H4 (cell line): ENCODE measurements at places on chromosomes 1 and 21.

GRCh38 chr1:27575840-27576331 is 28.1 kb downstream of the AHDC1 start:
- no peak for DNase-seq

DNA sequence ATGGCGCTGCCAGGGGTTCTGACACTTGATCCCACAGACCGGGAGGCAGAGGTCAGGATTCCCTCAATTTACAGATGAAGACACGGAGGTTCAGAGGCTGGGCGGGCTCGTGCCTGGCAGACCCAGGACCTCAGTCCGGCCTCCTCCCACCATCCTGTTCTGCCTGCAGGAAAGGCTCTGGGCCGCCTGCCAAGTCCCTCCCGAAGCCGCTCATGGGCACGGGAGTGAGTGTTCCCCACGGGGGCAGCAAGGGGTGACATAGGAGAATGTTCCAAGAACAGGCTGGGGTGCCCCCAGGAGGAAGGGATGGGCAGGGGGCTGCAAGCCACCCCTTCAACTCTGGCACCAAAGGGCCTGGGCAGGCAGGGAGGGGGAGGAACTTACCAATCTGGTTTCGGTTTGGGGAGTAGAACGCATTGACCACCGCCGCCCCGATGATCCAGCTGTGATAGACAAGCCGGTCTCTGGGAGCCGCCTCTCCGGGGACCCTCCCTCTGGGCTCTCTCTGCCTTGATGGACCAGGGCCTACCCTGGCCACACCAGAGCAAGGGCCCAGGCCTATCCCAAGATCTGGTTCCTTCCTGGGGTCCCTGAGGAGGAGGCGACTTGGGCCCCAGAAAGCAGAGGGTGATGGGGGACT is 7.5 kb downstream of the PRXL2B start:
- DNase-seq, result no peak

GRCh38 chr1:241640867-241641622 is 876 bp upstream of the CHML start:
- no peak for DNase-seq

DNA sequence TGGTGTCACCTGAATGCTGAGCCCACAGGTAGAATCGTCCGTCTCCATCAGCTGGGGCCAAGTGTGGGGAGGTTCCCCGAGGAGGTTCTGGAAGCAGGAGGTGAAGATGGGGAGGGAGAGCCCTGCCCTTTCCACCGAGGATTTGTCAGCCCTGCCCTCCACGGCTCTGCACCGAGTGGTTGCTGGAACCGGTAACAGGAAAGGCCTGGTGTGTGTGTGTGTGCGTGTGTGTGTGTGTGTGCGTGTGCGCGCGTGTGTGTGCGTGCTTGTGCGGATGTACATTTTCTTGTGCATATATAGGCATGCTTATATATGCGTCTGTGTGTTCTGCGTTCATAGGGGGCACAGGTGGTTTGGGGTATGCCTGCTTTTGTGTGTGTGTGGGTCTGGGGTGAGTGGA is 3.5 kb downstream of the NBL1 start:
- no peak for DNase-seq

DNA sequence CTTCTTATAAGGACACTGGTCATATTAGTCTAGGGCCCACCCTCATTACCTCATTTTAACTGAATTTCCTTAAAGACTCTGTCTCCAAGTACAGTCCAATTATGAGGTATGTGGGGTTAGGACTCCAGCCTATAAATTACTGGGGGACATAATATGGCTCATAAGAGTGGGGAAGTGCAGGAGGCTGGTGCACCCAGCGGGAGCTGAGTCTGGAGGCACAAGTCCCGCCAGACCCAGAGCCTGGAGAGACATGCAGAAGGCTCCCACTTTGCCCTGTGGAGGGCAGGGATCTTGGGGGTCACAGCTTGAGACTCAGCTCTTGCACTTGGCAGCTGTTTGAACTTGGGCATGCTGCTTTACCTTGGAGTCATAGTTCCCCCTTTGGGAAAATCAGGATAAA is 250.4 kb downstream of the RHOU start:
- no peak for DNase-seq

- no peak for DNase-seq
Measured at GRCh38 chr1:78839704-78840277, 166.7 kb downstream of the ADGRL4 start.

DNA sequence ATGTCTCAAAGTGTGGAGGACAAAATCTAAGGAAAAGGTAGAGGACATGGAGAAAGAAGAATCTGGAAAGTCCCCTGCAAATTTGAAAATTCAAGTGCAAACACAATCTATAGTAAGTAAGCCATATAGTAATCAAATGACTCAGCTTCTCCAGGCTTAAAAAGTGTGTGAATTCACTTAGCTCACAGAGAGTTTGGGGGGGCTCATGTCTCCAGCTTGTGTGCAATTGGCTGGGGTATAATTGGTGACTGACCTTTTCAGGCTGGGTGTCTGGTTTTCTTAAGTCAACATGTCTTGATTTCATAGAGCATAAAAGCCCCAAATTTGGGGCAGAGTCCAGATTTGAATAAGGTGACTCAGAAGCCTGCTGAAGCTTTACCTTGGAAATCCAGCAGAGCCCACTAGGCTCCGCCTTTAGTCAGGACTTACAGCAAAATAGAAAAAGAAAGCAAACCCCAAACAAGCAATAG is 8.6 kb downstream of the CLDN14 start:
- DNase-seq, result peak; percentile 63

DNA sequence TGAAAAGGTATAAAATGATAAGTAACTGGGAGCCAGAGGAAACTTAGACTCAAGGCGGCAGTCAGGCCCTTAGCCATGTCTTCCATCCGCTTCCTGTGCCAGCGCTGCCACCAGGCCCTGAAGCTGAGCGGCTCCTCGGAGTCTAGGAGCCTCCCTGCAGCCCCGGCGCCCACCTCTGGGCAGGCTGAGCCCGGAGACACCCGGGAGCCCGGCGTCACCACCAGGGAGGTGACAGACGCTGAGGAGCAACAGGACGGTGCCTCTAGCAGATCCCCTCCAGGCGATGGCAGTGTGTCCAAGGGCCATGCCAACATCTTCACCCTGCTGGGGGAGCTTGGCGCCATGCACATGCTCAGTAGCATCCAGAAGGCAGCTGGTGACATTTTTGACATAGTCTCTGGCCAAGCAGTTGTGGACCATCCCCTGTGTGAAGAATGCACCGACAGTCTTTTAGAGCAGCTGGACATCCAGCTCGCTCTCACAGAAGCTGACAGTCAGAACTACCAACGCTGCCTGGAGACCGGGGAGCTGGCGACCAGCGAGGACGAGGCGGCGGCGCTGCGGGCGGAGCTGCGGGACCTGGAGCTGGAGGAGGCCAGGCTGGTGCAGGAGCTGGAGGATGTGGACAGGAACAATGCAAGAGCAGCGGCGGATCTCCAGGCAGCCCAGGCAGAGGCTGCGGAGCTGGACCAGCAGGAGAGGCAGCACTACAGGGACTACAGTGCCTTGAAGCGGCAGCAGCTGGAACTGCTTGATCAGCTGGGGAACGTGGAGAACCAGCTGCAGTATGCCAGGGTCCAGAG is at the start of gene BECN2:
TSS of gene BECN2 (plus strand) at position 76 of the 803 bp plus-strand sequence. CDS start at position 76, 0 bp downstream.
- DNase-seq, result no peak

GRCh38 chr1:1567152-1567875 is 7.3 kb downstream of the SSU72 start:
- DNase-seq, result no peak

DNA sequence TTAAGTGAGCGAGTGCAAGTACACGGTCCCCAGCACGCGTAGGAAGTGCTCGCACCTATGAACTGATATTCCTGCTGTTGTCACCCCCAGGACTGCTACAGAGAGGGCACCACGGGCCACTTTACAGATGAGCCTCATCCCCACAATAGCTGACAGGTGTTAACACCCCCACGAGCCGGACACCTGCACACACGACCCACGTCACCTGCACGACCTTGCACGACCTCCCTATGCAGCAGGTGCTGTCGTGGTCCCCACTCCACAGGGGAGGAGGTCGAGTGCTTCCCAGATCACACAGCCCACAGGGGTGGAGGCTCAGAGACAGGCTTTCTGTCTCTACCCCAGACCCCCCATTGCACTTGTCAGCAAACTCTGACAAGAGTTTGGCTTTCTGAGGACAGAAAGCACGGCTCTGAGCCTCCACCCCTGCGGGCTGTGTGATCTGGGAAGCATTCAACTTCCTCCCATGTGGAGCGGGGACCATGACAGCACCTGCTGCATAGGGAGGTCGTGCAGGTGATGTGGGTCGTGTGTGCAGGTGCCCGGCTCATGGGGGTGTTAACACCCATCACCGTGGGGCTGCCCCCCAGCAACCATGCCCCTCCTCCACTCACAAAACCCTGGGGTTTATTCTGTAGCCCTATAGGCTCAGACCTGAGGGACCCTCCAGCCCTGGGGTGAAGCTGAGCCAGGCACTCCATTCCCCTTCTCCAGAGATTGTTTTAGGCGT is 80.8 kb downstream of the MATN1 start:
- DNase-seq, result no peak

- no peak for DNase-seq
Measured at GRCh38 chr1:115436596-115436995, 98.5 kb upstream of the NGF start.

DNA sequence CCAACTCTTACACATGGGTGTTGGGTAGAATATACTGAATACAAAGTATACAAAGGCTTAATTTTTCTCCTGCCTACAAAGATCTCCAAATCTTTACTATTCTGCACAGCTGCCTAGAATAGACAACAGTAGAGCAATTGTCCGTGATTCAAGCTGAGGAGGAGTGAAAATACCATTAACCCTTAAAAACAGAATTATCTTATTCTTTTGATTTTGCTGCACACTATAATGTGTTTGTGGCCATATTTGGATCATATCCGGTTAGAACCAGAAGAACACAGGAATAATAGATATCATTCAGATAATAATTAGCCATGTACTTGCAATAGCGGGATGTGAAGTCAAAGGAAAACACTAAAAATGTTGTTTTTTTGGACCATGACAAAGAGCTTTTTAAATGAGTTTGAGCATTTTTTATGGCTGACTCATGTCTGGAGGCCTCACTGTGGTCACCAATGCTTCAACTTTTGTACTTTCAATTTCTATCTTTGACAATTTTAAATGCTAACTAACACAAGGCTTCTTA is 197.6 kb upstream of the FOXD3 start:
- peak; percentile 88 for DNase-seq

GRCh38 chr1:94463765-94464330 is 45.7 kb downstream of the ABCD3 start:
- DNase-seq, result peak; percentile 25
